ENCODE measurements at places on chromosomes 16 and 17.

DNA sequence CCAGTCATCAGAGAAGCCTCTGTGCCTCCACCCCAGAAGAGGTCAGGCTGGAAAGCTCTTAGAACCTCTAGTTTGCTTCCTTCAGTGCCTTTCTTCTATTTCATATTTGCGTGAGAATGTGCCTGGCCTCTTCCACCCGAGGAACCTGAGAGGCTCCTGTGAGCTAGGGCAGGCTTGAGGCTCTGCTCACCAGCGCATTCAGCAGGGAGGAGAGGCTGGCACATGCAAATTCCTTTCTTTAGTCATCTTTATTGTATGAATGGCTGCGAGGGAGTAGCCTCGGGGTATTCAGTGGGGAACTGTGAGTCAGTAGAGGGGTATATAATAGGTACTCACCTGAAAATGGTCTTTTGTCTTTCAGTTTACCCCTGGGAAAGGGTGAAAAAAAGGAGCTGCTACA is 268.3 kb downstream of the ABCC12 start:
- no peak for DNase-seq

- DNase-seq: no peak
Measured at GRCh38 chr16:86292171-86292775, 218.1 kb upstream of the FOXF1 start.

GRCh38 chr17:38326996-38327792 is 16.6 kb downstream of the GPR179 start:
- no peak for DNase-seq

DNA sequence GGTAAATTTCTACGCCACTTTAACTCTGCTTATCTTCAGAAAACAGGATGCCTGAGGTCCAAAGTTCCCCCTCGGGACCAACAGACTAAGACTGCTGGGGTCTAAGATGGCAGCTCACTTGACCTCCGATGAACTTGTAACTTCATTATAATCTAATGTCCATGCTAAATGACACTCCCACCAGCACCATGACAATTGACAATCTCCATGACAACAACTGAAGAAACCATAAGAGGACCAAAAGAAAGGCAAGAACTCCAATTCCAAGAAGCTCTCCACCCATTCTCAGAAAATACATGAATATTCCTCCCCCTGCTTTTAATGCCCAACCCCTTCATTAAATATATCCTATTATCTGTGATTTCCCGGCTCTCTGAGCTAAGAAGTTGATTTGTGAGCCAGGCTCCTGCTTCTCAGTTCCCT is 7.5 kb downstream of the CCL4 start:
- DNase-seq: no peak

GRCh38 chr17:5418858-5419355 is 555 bp downstream of the NUP88 start:
- DNase-seq: no peak

GRCh38 chr16:6510261-6510660 is 822.4 kb upstream of the RBFOX1 start:
- no peak for DNase-seq

GRCh38 chr16:11682655-11683096 is 14.4 kb downstream of the SNN start:
- DNase-seq: no peak

DNA sequence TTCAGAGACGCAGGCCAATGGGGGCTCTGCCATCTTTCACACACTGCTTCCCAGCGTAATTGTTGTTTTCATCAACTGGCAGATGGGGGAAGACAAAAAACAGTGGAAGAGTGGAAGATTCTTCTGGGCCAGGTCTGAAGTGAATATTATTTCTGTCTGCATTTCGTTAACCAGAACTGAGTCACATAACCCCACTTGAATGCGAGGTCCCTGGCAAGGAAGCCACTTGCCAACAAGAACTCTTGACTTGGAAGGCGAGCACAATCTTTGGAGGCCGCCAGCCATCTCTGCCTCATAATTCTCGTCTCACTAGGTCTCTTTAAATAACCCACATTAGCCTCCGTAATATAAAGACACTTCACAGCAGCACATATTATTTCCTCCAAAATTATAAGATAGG is 75.4 kb downstream of the CYB561 start:
- DNase-seq: no peak

DNA sequence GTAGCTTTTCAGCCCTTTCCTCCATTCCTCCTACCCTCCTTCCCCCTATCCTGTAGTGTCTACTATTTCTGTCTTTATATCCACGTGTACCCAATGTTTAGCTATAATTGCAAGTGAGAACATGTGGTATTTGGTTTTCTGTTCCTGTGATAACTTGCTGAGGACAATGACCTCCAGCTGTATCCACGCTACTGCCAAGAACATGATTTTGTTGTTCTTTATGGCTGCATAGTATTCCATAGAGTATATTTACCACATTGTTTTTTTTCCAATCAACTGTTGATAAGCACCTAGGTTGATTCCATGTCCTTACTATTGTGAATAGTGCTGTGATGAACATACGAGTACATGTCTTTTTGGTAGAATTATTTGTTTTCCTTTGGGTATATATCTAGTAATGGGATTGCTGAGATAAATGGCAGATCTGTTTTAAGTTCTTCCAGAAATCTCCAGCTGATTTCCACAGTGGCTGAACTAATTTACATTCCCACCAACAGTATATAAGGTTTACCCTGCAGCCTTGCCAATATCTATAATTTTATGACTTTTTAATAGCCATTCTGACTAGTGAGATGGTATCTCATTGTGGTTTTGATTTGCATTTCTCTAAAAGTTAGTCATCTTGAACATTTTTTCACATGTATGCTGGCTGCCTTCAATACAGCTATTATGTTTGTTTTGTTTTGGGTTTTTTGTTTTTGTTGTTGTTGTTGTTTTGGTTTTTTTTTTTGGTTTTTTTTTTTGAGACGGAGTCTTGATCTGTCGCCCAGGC is 10.9 kb upstream of the COPRS start:
- DNase-seq: no peak

GRCh38 chr16:53518550-53519416 is 15.8 kb upstream of the AKTIP start:
- DNase-seq: no peak

DNA sequence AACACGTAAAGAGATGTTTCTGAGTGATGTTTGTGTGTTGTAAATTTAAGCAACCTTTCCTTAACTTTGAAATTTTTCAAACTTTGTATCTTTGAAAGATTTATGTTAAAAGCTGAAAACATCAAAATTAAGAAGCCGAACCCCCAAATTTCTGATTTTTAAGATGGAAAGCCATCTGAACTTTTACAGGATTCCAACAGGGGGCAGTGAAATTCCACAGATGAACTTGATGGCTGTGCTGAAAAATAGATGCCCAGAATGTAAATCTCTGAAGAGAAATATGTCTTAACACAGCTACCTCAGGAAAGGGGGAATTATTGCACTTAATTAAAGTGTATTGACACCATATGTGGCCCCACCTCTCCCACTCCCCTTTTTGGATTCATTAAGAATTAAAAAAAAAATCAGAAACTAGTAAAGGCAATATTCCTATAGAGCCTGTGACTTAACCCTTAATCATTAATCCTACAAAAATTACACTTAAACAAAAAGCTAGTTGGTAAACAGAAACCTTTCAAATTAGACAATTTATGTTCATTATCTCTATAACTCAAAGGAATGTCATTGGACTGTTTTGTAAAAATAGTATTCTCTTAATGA is 597.9 kb downstream of the KCNJ2 start:
- DNase-seq: no peak

GRCh38 chr17:7413346-7413985 is 5.8 kb downstream of the NLGN2 start:
- DNase-seq: no peak

- no peak for DNase-seq
Measured at GRCh38 chr17:3535253-3535995, 22.2 kb downstream of the TRPV3 start.

DNA sequence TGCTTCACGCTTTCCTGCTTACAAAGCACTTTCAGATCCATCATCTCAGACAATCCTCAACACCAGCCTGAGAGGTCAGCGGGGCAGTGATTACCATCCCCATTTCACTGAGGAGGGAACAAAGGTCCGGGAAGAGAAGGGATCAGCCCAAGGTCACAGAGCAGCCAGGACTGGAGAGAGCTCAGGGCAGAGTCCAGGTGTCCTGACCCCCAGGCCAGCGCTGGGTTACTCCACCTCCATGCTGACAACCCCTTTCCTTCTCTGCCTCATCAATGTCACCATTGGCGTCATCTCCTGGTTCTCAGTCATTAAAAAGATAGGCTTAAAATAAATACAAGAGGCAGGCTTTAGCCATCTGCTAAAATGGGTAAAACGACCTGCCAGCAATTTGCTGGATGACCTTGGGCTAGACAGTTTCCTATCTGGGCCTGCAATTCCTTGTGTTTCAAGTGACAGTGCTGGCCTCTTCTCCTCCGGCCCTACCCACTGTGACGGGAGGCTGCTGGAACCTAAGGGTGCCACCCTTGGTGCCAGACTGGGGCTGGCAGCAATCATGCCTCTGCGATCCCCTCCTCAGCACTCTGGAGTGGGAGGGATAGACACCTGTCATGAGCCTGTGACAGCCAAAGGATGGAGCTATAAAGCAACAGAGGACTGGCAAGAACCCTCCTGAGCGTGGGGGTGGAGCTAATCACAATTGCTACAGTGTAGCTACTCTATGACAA is 79.5 kb upstream of the CCL1 start:
- DNase-seq: no peak

- DNase-seq: no peak
Measured at GRCh38 chr16:66853261-66854139, 9.3 kb downstream of the CA7 start.

DNA sequence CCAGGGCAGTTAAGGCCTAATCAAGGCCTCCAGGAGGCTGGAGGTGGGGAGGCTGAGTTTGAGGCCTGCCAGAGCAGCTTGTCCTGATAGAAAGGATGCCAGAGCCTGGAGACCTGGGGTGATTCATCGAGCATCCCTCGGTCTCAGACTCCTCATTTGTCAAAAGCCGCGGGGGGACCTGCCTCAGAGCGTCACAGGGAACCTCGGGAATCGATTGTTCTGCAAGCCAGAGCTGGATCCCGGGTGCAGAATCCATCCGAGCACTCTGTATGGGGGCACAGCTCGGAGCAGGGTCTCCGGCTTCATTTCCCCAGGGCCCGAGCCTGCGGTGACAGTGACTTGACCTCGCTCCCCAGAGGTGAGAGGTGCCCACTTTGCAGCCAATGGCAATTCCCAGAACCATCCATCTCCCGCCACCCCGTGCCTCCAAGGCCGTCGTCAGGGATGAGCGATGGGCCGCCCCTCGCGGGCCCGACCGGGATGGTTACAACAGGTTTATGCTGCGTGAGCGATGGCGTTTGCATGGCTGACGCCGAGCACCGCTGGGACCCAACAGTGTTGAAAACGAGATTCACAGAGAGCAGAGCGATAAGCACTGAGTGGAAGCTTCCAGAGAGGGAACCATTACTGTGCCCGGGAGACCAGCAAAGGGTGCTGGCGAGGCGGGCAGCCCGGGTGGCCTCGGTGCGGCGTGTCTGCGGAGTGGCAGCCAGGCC is 117.1 kb upstream of the GSE1 start:
- DNase-seq: no peak

DNA sequence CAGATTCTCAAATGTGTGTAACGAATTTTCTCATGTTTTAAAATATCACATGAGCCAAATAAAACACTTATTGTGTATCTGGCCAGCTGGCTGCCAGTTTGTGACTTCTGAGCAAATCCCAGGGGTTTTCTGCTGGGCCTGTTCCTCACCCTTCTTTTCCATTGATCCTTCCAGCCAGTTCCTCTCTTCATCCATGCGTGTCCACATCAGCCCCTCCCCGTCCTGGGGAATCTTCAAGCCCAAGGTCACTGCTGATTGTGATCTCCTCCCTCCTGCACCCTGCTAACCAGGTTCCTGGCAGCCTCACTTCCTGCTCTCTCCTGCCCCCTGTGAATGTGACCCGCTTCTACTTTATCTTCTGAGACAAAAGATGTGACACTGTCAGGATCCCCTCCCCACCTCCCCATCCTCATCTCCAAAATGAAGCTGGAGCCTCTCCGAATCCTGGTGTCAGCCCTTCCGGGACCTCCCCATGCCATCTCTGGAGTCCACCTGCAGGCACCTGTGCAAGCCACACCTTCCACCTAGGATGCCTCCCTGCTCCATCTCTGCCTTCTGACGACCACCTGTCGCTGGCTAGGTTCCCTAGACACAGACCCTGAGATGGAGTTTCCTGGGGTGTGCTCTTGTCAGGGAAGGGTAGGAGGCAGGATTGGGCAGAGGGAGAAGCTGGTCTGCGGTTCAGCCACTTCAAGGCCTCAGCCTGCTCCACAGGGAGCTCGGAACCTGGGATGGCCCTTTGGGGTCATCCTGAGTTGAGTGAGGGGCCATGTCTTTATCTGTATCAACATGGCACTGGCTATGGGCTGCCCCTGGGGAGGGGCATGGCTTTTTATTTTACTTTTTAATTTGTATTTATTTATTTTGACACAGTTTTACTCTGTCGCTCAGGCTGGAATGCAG is 205.1 kb downstream of the KATNIP start:
- no peak for DNase-seq

DNA sequence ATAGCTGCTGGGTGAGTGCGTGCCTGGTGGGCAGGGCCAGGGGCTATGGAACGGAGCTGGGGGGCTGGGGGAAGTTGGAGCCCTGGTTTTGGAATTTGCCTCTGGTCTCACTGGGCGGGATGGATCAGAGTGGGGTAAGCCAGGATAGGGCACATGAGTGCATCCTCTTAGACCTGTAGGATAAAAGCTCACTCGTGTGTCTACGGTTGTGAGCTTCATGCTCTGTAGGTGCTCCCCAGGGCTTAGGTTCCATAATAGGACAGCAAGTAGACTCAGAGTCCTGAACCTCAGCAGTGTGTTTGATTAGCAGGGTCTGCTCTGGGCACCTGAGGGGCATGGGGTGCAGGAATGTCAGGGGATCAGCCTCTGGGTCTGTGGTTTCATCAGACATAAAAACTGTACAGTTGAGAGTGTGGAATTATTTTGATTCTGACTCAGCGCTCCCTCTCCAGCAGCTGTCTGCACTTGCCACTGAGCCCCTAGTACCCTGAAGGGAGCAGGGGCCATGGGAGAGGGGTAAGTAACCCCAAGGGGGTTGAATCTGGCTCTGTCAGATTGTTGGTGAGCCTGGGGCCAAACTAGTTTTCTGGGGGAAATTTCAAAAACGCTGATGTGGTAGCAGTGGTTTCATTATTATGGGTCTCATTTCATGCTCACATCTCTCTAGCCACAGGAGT is 84.2 kb upstream of the LGALS9 start:
- no peak for DNase-seq

GRCh38 chr16:30722916-30723315 is 23.9 kb downstream of the SRCAP start:
- DNase-seq: no peak

- no peak for DNase-seq
Measured at GRCh38 chr17:44642834-44643233, 13.4 kb upstream of the MEIOC start.

DNA sequence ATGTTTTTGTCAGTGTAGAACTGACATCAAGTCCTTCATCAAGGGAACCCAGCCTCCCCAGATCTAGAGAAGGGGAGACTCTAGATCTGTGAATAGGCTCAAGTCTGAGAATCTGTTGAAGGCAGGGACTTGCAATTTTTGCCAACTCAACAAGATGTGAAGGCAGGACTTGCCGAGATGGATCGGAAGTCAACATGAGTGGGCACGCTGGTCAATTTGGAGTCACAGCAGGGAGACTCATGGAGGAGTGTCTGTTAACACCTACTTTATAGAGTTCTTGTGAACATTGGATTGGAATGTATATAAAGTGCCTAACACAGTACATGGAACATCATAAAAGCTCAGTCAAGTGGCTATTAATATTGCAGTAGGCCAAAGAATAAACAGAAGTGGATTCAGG is 10.0 kb downstream of the ZNF689 start:
- DNase-seq: no peak

- DNase-seq: no peak
Measured at GRCh38 chr16:2033057-2033908, 6.6 kb downstream of the NHERF2 start.
